ENCODE measurements at places on chromosomes 4 and X.
A peak's percentile ranks its signal among the peaks of the same experiment; 100 is the strongest.

DNA sequence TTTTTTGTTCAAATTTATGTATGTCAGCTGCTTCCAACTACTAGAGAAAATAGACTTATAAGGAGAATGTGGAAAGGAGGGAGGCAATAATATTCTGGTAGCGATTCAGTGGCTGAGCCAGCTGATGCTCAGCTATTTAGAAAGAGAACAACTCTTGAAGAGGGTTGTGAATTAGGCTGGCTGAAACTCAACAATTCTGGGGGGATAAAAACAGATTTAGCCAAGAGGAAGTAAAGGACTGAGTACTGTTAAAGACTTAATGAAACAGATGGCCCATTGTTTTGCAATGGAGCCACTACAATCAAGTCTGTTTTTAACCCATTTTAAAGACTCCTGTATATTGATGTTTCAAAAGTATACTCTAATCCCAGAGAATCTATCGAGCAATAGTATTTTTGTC is 1058.9 kb downstream of the C4orf33 start:
- DNase-seq, result no peak

GRCh38 chrX:1430451-1430850 is 22.3 kb downstream of the ASMTL start:
- DNase-seq, result no peak

DNA sequence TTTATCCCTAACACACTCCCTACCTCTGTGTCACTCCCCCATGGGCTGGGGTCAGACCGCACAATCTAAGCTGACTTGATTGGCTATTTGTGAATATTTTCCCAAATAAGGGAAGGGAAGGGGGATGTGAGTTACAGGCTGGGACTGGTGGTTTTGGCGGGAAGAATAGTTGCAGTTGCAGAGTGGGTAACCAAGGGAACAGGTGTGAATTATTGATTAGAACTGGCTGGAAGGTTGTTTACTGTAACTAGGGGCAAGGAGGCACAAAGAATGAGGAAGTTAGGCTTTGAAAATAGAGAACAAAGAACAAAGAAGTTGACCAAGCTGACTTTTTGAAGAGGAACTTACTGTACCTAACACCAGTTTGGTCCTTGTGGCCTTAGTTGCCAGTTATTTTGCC is 88.0 kb upstream of the XAGE2 start:
- DNase-seq, result no peak

GRCh38 chrX:153957224-153957623 is 12.8 kb upstream of the RENBP start:
- no peak for DNase-seq

DNA sequence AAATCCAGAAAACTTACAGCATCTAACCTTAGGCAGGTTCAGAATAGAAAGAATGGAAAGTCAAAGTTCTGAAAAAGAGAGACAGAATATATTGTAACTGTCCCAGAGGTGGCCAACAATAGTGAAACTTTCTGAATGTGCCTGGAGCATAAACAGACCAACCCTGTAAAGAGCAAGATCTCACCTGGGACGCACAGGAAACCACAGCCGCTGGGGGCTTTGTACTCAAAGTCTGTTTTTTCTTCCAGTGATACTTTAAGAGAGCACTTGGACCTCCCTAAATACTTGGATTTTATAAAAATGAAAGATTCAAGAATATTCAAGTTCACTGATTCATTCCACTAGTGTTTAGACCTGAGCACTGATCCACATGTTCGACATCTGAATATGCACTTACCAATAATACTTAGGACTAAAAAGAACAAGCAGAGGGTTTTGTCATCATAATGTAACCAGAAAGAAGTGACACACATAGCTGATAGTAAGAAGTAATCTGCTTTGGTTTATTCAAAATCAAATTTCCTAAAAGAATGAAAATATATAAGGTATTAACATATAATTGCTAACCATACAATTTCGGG is 35.3 kb downstream of the ARAP2 start:
- DNase-seq, result no peak

DNA sequence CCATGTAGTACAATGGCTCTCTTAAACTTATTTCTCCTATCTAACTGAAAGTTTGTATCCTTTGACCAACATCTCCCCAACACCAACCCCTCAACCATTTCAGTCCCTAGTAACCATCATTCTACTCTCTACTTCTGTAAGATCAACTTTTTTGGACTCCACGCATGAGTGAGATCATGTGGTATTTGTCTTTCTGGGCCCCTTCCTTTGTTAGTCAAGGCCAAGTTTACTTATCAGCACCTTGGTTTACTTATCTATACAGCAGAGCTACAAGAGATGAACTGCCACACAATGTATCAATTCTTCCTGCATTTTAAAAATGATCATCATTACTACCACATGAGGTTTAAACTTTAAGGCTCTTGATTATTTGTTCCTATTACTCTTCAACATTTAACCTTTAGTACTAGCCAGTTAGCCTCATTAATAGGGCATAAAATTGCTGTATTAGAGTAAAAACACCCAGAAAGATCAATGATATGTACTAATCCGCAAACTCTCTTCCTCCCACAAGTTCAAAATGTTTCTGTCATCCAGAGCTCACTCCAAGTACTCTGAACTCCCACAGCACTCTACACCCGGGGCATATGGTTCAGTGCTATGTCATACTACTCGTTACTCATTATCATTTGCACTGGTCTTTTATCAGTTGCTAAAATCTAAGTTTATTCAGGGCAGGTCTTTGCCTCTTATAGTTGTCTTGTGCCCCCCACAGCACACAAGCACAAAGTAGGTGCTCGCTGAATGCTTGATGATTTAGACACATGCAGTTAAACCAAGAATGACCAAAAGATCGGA is 145.7 kb upstream of the ADAMTS3 start:
- DNase-seq, result no peak

- DNase-seq, result no peak
Observed at GRCh38 chrX:48513670-48514069, 4.9 kb downstream of the PORCN start.

- DNase-seq, result peak; percentile 43
Observed at GRCh38 chr4:79576429-79576753, 168.4 kb upstream of the GK2 start.

GRCh38 chrX:10726647-10727046 is 106.3 kb upstream of the MID1 start:
- no peak for DNase-seq

DNA sequence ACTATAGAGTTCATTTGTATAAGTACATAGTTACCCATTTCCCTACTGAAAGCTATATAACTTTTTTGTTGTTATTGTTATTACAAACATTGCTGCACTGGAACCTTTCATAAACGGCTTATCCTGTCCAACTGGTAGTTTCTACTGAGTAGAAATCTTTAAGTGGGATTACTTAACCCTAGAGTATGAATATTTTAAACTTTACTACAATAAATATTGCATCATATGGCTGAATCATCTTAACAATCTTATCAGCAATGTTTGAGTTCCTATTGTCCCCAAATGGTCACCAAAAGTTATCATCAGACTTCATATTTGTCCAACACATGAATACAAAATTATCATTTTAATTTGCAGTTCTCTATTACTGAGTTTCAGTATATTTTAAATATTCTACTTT is 40.5 kb downstream of the LCORL start:
- DNase-seq, result peak; percentile 65

GRCh38 chrX:9593756-9594155 is 128.9 kb downstream of the TBL1X start:
- DNase-seq, result no peak

GRCh38 chr4:128470492-128471053 is 183.0 kb upstream of the PGRMC2 start:
- DNase-seq, result no peak

- DNase-seq, result no peak
Observed at GRCh38 chr4:75036046-75036830, 103.3 kb downstream of the PARM1 start.

GRCh38 chr4:40908297-40908696 is 158.5 kb downstream of the NSUN7 start:
- DNase-seq, result peak; percentile 43

DNA sequence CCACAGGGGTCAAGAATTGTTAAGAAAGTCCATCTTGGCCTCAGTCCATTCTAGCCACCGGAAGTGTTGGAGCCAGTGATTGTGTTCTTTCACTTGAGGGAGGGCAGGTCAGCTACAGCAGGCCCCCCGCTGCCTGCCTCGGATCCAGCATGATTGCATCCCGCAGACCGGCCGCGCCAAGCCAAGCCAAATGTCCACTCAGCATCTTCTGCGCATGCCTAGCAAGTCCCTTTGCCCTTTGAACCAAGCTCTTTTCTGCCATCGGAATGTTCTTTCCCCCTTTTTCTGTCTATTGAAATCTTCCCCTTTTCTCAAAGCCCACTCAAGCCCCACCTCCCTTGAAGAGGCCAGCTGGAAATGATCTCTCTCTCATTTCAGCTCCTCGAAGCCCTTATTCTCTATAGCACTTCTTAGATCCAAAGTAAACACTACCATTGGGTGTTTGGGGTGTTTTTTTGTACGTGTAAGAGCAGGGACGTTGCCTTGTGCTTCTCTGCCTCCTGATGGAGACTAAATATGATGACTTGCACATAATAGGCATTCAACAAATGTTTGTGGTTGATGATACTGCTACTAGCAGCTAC is 147.8 kb upstream of the BCOR start:
- DNase-seq, result peak; percentile 5

DNA sequence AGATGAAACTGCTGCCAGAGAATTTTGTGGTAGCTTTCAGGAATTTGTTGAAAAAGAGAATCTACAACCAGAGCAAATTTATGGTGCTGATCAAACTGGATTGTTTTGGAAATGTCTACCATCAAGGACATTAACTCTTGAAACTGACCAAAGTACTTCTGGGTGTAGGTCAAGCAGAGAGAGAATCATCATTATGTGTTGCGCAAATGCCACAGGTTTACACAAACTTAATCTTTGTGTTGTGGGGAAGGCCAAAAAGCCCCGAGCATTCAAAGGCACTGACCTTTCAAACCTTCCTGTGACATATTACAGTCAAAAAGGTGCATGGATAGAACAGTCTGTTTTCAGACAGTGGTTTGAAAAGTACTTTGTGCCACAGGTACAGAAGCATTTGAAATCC is 2.1 kb downstream of the TIGD2 start:
- no peak for DNase-seq

DNA sequence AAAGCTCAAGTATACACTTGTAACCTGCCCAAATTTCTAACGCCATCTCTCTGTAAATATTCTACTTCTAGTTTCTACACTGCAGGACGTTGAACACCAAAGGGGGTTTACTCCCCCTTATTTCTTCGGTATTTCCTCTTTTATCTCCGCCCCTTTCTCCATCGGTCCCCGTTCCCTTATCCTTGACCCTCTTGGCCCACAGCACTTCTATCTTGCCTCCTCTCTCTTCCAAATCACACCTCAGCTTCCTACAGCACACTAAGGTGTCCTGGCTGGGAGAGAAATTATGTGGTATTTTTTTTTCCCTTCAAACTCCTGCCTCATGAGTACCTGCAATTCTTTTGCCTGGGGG is 715 bp downstream of the ZMAT1 start:
- no peak for DNase-seq

GRCh38 chr4:117491516-117491915 is 406.1 kb upstream of the TRAM1L1 start:
- no peak for DNase-seq

- DNase-seq, result no peak
Observed at GRCh38 chrX:53288189-53288588, 6.8 kb upstream of the IQSEC2 start.

DNA sequence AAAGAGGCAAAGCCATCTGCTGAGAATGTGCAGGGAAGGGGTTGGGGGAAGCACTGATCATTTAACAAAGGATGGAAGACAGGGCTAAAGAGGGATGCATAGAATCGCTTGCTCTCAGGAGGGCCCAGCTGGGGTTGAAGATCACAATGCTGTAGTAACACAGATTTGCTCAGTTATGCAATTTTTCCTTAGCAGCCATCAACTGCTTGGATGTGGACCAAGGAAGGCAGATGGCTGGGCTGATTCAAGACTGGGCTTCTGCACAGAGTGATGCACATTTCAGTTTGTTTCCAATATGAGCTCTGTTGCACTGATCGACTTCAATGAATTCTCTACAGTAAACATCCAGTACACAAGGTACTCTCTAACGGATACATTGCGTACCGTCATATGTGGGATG is 127.8 kb upstream of the TBL1X start:
- no peak for DNase-seq

DNA sequence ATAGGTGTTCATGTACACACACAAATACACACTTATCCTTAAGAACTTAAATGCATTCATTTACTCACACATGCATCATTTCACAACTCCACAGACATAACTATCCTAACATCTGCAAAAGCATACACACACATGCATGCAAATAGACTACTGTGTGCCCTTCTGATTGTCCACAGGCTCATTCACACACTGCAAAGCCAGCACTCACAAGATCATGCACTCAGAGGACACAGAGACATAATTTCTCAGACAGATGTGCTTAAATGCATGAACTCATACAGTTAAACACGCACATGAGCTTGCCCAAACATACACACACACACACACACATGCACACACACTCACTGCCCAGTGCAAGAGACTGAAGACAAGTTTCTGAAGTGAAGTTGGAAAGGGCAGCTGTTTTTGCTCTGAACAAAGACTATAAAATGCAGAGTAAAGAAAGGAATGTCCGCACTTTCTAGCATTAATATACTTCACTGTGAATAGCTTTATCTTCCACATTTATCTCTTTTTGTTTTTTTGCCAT is 1018.0 kb upstream of the HS3ST1 start:
- DNase-seq, result no peak

DNA sequence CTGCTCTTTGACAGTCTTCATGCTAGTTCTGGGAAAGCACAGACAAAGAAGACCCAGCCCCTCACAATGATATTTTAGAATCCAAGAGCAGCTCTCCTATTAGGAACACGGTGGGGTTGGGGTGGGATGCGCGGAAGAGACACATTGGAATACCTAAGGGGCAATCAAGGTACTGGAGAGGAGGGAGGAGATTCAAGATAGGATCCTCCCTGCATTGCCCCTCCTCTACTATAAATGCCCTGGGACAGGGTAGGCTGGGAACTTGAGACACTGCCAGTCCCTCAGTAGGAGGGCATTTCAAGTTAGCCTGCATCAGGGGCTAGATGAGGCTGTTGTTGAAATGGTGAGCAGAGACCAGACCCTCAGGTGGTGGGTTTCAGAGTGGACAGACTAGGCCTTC is 5.1 kb downstream of the MAGEB17 start:
- DNase-seq, result no peak
